CD8-positive, alpha-beta memory T cell (primary cell): ENCODE measurements at places on chromosomes 6 and 20.

GRCh38 chr6:27505209-27506027 is 32.5 kb upstream of the ZNF184 start:
- H3K27ac ChIP-seq: peak overlapping the region; percentile 13
- peaks cover 19% of the 10 kb centered on the region for H3K4me1 ChIP-seq
- no peaks in the 10 kb centered on the region for H3K36me3 ChIP-seq
- no peak overlapping the region for H3K4me3 ChIP-seq
- DNase-seq: peak; percentile 76

DNA sequence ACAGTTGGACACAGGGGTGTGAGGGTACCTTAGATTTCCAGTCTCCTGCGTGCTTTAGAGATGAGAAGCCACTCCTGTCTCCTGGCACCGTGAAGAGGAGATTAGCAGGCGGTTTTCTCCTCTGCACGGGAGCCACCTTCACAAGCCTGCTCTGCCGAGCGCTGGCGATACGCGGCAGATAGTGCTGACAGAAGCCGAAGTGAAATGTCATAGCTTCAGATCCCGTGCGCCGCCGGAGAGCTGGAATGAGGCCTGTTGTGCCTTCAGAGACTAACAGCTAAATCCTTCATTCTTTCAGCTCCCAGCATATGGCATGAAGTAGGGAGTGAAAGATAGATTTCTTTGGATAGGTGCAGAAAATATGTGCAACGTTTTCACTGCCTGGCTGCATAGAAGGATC is 371.0 kb downstream of the TAF4 start:
- H3K4me1 ChIP-seq: no peaks in the 10 kb centered on the region
- H3K27ac ChIP-seq: no peak overlapping the region
- no peak for DNase-seq
- no peaks in the 10 kb centered on the region for H3K27me3 ChIP-seq
- no peak overlapping the region for H3K4me3 ChIP-seq

DNA sequence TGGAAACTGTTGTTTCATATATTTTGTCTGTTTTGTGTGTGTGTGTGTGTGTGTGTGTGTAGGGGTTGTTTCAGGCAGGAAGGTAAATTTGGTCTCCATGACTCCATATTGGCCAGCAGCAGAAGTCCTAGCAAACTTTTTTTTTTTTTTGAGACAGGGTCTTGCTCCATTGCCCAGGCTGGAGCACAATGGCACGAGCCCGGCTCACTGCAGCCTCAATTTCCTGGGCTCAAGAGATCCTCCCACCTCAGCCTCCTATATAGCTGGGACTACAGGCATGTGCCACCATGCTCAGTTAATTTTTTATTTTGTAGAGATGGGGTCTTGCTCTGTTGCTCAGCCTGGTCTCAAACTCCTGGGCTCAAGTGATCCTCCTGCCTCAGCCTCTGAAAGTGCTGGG is 75.8 kb downstream of the PRDM1 start:
- DNase-seq: no peak
- H3K4me1 ChIP-seq: peaks cover 26% of the 10 kb centered on the region
- no peak overlapping the region for H3K27ac ChIP-seq
- H3K36me3 ChIP-seq: no peaks in the 10 kb centered on the region
- no peak overlapping the region for H3K4me3 ChIP-seq

- DNase-seq: no peak
- no peak overlapping the region for H3K27ac ChIP-seq
These were observed 398.7 kb downstream of the ZFAND3 start for GRCh38 chr6:38218235-38218634.

- peaks cover 17% of the 10 kb centered on the region for H3K4me1 ChIP-seq
- peak overlapping the region; percentile 97 for H3K27ac ChIP-seq
- H3K4me3 ChIP-seq: peak overlapping the region; percentile 84
- H3K27me3 ChIP-seq: no peaks in the 10 kb centered on the region
These were observed 68.1 kb downstream of the HFE start for GRCh38 chr6:26155061-26155930.

GRCh38 chr20:61786230-61786629 is 279.5 kb downstream of the TAF4 start:
- no peak overlapping the region for H3K4me3 ChIP-seq
- no peaks in the 10 kb centered on the region for H3K4me1 ChIP-seq
- no peaks in the 10 kb centered on the region for H3K27me3 ChIP-seq

- H3K4me1 ChIP-seq: no peaks in the 10 kb centered on the region
- H3K27ac ChIP-seq: no peak overlapping the region
- no peaks in the 10 kb centered on the region for H3K27me3 ChIP-seq
These were observed 60.7 kb upstream of the ADGRG6 start for GRCh38 chr6:142241061-142241460.

DNA sequence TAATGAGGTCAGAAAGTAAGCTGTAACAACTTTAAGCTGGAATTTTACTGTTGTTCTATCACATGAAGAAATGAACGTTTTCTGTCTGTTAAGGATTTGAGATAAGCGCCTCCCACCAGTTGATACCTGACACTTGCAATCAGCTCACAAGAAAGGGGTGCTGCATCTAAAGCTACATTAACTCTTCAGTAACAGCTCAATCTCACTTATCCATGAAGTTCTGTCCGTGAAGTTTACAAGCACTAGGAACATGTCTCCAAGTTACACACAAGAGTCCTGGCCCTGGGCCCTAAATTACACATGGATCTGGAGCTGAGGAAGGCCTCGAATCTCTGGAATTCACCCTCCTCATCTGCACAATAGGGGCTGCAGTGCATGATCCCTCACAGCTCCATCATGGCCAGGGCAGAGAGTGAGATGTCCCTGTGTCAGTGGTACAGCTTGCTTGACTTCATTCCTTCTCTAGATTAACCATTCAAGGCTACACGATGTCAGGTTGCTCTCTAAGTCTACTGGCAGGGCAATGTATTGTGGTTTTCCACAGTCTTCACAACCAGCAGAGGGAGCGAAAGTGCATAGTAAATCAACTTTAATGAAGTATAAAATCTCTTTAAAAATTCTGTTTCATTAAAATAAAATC is 182.4 kb upstream of the MCHR2 start:
- no peak overlapping the region for H3K27ac ChIP-seq
- no peak for DNase-seq
- no peaks in the 10 kb centered on the region for H3K4me1 ChIP-seq
- H3K4me3 ChIP-seq: no peak overlapping the region
- no peaks in the 10 kb centered on the region for H3K36me3 ChIP-seq

- no peaks in the 10 kb centered on the region for H3K36me3 ChIP-seq
- peak; percentile 67 for DNase-seq
- peak overlapping the region; percentile 71 for H3K4me3 ChIP-seq
- peak overlapping the region; percentile 88 for H3K27ac ChIP-seq
- peaks cover 32% of the 10 kb centered on the region for H3K4me1 ChIP-seq
These were observed 936 bp upstream of the TMX4 start for GRCh38 chr20:8020314-8021079.

GRCh38 chr6:31156641-31157040 is 961 bp downstream of the CCHCR1 start:
- peaks cover 4% of the 10 kb centered on the region for H3K36me3 ChIP-seq
- no peak for DNase-seq
- H3K4me1 ChIP-seq: peaks cover 18% of the 10 kb centered on the region
- no peaks in the 10 kb centered on the region for H3K27me3 ChIP-seq
